ENCODE measurements at places on chromosomes 6 and 20.

DNA sequence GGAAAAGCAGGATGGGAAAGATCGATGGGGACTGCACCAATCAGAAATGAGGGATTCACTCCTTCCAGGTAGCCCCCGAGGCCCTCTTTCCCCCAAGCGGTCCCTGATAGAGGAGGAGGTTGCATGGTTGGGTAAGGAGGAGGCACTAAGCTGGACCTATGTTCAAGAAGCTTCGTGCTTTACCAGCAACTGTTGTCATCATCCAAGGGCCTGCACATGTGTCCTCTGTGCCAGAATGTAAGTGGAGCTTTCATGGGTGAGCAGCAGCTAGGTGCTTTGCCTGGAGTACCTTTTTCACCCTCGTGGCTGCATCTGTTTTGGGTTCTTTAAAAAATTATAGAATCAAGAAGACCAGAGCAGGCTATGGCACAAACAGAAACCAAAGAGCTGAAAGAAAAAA lies 54.0 kb downstream of the GMPR start:
- no peak for DNase-seq

DNA sequence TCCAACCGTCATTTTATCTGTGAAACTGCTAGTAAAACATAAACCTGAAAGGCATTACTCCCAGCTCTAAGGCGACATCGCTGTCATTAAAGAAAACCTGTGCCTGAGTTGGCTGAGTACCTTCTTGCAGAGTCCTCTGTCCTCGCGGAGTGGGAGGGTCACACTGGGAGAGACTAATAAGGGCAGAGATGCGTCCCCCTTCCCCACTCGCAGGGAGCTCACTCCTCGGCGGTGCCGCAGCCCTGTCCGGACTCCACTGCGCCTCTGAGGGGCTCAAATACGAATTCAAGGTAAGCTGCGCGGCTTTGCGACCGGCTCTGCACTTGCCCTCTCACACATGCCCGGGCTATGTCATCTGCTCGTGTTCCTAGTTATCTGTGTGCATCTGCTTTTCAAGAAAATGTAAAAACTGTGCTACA lies at the start of gene COL19A1:
TSS of gene COL19A1 (plus strand) at position 206 of the 419 bp plus-strand sequence. CDS start 13,012 bp downstream, outside the sequence.
- peak; percentile 31 for DNase-seq

DNA sequence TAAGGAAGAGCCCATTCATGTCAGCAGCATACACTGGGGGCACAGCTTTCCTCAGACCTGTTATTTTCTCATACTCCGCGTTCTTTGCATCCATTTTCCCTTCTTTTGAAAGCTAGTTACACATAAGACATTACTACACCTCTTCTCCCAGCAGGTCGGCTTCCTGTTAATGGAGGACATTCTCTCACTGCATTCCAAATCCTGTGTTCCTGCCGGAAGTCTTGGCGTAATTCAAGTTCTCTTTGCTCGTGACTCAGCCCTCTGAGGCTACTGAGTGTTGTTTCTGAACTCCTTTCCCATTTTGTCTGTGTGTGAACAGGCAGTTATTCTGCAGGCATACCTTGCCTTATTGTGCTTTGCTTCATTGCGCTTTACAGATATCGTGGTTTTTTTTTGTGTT lies 97.5 kb upstream of the ZBTB24 start:
- no peak for DNase-seq

DNA sequence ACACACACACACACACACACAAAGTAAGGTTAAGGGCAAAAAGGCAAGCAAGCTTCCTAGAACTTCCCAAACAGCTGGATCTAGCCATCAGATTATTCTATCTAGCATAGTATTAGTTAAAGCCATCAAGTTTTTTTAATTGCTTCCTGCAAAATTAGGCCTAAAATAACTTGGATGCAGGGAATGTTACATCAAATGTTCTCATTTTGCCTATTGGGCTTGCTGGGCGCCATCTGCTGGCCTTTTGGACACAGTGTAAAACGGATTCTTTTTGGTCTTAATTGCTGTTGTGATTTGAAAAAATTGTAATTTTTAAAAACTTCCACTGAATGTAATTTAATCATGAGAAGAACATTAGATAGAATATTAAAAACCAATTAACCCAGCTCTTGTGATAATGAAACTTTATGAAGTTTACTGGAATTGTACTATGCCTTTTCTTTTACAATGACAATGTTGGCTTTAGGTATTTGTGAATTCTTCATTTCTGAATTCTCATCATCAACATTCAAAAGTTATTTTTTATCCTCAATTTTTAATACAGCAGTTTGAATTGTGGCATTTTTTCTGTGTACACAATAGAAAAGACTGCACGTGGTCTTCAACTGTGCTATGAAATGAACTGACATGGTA lies 6.8 kb downstream of the MKKS start:
- peak; percentile 42 for DNase-seq

DNA sequence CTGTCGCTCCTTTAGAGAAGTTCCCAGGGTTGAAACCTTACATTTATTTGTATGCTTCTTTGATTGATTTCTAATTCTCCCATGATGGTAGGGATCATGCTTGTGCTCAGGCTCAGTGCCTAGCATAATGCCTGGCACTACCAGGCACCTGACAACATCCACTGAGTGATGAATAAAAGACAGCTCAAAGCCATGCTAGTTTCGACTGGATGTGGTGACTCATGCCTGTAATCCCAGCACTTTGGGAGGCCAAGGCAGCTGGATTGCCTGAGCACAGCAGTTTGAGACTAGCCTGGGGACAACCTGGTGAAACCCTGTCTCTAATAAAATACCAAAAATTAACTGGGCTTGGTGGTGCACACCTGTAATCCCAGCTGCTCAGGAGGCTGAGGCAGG lies 11.6 kb upstream of the CD164 start:
- no peak for DNase-seq

DNA sequence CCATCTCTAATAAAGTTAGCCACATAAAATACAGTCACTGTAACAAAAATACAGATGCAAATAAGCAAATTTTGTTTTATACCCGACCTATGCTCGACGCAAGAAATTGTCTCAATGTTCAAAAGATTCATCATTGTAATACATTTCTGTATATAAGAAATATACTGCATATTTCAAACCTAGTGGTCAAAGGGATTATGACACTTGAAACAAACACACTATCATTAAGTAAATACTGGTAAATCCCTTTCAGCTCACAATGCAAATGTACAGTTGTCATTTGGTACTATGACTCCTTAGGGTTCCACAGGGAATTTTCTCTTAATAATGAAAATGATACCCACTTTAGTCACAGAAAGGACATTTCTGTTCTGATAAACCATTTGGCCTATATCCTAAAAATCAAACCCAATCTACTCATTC lies 2.2 kb downstream of the HIVEP2 start:
- DNase-seq: no peak

GRCh38 chr20:47300071-47300470 lies 56.4 kb downstream of the ZMYND8 start:
- no peak for DNase-seq

GRCh38 chr20:62642666-62643520 lies 590 bp downstream of the SLCO4A1 start:
- peak; percentile 68 for DNase-seq

GRCh38 chr6:158039571-158040050 lies 57.9 kb downstream of the SYNJ2 start:
- no peak for DNase-seq

- no peak for DNase-seq
Measured at GRCh38 chr6:161094955-161095354, 103.4 kb downstream of the MAP3K4 start.

GRCh38 chr20:50837532-50838321 lies 42.9 kb downstream of the BCAS4 start:
- no peak for DNase-seq

GRCh38 chr6:43887340-43887858 lies 117.4 kb downstream of the VEGFA start:
- no peak for DNase-seq

DNA sequence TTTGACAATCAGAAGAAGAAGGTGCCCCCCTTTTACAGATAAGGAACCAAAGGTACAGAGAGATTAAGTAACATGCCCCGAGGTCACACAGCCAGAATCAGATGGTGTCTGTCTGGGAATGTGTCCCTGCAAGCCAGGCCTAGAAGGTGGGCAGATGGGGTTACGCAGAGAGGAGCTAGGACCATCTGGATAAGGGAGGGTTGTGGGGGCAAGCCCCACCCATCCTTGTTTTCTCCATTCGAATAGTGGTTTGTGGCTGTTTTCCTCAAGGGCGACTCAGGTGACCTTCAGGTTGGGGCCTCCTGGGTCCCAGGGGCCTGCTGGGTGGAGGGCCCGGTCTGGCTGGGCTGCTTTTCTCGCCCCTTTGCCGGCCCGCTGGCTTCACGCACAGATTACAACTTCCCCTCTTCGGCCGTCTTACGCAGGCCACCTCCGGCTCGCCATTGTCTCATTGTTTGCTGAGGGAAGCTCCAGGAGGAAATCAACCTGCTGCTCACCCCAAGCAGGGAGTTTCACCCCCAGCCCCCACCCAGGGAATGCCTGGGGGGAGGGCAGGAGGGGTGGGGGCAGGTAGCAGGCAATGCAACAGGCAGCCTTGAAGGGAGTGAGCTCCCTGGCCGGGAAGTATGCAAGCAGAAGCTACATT lies 30.8 kb upstream of the CSNK2A1 start:
- DNase-seq: no peak

- DNase-seq: no peak
Measured at GRCh38 chr6:118198746-118199145, 291.7 kb downstream of the SLC35F1 start.

DNA sequence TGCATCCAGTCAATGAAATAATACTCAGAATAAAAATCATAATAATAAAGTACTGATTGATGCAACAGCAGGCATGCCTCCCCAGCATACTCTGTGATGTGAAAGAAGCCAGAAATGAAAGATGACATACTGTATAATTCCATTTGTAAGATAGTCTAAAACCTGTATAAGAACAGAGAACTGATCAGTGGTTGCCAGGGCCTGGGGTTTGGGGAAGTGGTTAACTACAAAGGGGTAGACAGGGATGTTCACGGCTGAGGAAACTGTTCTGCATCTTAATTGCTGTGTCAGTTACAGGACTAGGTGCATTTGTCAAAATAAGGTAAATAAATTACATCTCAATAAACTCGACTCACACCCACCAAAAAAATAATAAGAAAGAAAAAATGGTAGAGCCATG lies 81.3 kb upstream of the BMP2 start:
- no peak for DNase-seq

DNA sequence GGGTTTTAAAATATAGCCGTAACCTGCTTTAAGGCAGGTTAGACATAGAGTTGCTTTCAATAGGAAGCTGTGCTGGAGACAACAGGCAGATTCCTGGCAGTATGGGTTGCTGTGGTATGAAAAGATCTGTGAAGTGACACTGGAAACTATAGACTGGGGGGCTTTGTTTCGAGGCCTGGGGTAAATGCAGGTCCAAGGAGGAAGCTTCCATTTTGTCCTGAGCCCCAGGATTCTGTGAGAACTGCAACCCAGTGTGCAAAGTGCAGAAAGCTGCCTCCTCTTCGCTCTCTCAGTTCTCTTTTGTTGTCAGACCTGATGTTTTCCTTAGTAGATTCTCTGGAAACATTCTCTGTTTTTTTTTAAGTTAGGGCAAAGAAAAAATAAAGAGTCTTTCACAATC lies 86.9 kb downstream of the LYRM4 start:
- no peak for DNase-seq

GRCh38 chr6:69915346-69915745 lies 49.0 kb downstream of the COL19A1 start:
- DNase-seq: no peak

GRCh38 chr20:64064145-64064698 lies 1.2 kb downstream of the TCEA2 start:
- no peak for DNase-seq

GRCh38 chr6:166085500-166085899 lies 82.2 kb downstream of the TBXT start:
- no peak for DNase-seq

GRCh38 chr6:90083891-90084290 lies 189.6 kb downstream of the GJA10 start:
- peak; percentile 55 for DNase-seq

GRCh38 chr6:75044846-75045245 lies 161.0 kb downstream of the COL12A1 start:
- no peak for DNase-seq

DNA sequence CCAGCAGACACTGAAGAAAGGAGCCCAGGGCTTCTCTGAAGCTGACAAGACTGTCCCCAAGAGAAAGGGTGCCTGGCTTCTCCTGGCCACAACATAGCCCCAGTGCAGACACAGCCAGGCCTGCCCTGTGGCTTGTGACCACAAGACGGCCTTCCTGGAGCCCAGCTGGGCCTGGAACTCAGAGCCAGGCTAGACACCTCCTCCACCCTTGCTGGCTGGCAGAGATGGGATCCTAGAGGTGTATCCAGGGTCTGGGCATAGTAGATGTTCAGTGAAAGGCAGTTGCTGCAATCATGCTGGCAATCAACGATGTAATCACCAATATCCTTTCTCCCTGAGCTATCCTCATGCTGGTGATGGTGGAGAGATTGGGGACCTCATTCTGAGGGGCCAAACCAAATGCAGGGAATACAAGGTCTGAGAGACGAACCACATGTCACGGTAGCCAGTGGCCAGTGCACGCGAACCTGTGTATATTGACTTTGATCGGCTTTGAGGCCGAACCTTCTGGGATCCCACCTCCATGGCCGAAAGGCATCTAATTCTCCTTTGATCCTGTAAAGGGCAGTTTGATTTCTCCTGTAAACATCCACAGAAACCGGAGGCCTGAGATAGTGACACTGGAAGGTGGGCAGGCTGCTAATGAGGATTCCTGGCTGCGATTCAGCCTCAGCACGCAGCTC lies 115.2 kb downstream of the PSMB1 start:
- DNase-seq: no peak

- DNase-seq: no peak
Measured at GRCh38 chr20:5642155-5642981, 107.8 kb upstream of the SHLD1 start.

GRCh38 chr20:60764771-60765170 lies 487.3 kb upstream of the CDH4 start:
- DNase-seq: no peak

DNA sequence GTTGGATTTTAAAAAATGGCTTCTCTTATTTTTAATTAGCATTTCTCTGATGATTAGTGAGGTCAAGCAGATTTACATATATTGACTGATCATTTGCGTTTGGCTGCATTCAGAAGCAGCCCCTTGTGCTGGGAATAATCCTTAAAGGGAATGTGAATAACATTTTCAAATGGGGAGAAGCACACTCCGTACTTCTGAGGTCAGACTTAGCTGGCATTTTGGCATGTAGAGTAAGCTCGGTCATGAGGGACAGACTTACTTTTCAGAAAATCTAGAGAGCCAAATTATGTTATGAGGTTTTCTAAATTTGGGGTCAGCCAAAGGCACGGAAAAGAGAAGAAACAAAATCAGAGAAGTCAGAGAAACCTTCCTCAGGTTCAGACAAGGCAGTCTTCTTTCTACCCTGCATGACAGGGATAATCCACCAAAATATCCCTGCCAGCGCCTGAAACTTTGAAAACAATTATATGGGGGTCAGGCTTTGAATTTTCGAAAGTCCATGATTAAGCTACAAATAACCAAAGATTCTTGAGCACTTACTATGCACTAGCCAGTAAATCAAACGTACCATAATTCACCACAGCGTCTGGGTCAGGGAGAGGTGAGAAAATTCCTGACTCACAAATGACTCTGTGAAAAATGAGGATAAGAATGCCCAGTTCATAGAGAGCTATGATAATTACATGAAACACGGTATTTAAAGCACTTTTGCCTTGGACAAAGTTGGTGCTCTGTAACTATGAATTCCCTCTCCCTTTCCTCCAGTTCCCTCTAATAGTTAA lies 44.9 kb downstream of the ADAT2 start:
- no peak for DNase-seq
